ENCODE measurements at places on chromosomes 16 and 17.

- DNase-seq = no peak
Measured at GRCh38 chr17:38546396-38546795, 59.4 kb downstream of the SRCIN1 start.

DNA sequence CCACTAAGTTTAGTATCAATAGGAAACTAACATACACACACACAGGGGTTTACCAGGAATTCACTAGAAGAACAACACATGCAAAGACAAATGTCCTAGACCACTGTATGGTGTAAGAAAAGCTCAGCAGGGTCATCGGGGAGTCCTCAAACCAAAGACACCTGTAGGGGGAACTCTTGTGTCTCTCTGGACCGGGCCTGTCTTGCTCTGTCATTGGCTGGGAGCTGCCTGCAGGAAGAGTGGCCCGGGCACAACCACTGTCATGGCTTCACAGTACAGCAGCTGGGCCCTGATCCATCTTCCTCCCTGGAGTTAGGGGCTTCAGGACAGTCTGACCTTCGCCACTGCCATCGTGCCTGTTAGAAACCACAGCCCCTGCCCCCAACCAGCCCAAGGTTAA lies 263.6 kb upstream of the DYNLRB2 start:
- no peak for DNase-seq

GRCh38 chr17:48530887-48531272 lies at the start of gene HOXB1:
Gene HOXB1 (minus strand): TSS chr17:48531011. CDS start chr17:48530904, 107 bp downstream.
- no peak for DNase-seq

DNA sequence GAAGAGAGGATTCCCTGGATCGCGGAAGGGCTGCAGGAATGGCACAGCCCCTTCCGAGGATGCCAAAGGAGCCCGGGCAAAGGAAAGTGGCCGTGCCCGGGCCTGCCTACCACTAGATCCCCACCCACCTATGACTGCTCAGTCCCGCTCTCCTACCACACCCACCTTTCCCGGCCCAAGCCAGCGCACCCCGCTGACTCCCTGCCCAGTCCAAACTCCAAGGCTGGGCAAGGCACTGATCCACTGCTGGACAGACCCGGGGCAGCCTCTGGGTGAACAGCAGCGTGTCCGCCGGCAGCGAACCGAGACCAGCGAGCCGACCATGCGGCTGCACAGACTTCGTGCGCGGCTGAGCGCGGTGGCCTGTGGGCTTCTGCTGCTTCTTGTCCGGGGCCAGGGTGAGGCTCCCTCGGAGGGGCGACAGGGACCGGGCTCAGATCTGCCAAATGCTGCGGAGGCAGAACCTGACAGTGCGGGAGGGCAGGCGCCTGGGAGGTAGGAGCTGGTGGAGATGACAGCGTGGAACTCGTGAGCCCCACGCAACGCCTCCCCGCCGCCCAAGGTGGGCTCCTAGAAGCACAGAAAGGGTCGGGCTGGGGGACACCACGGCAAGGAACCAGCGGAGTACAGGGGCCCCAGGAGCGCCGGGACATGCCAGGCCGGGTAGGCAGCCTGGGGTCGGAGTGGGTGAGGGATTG lies at the start of gene CES2:
CES2 (plus strand) TSS at position 203 of the 698 bp plus-strand sequence; CDS start at position 323, 120 bp downstream.
- no peak for DNase-seq

- no peak for DNase-seq
Measured at GRCh38 chr17:80774643-80775281, 216.9 kb upstream of the CHMP6 start.

DNA sequence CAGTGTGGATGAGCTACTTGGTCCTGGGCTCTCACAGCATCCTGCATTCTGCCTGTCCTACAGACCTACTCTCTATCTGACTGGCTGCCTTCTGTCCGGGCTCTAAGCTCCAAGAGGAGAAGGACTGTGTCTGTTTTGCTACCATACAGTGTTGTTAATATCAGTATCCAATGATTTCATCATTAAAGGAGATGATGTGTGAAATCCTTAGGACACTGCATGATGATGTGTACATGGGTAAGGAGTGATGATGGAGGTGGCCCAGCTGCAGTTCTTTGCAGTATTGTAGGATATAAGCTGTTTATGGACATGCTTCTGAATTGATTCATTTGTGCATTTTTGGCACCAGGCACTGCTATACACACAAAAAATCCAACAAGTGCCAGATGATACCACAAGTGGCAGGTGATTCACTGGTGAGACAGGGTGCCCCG lies 536.9 kb upstream of the CDH11 start:
- no peak for DNase-seq

- DNase-seq = no peak
Measured at GRCh38 chr17:76151896-76152454, 10.9 kb upstream of the FOXJ1 start.

- DNase-seq = no peak
Measured at GRCh38 chr16:7182510-7183109, 150.0 kb upstream of the RBFOX1 start.

DNA sequence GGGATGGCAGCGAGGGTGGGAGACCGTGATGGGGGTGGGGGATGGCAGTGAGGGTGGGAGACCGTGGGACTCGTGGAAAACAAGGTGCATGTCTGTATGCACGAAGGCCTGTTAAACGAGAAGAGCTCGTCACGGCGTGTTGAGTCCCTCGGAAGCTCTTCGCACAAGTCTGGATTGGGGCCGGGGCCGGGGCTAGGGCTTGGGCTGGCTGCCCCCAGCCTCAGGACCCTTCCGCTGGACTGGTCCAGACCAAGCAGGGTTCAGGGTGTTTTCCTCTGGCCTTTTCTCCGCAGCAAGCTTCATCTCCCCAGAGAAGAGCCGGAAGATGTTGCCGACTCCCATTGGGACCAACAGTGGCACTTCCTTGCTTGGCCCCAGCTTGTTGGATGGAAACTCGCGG lies 7.7 kb upstream of the JPT2 start:
- DNase-seq = no peak

DNA sequence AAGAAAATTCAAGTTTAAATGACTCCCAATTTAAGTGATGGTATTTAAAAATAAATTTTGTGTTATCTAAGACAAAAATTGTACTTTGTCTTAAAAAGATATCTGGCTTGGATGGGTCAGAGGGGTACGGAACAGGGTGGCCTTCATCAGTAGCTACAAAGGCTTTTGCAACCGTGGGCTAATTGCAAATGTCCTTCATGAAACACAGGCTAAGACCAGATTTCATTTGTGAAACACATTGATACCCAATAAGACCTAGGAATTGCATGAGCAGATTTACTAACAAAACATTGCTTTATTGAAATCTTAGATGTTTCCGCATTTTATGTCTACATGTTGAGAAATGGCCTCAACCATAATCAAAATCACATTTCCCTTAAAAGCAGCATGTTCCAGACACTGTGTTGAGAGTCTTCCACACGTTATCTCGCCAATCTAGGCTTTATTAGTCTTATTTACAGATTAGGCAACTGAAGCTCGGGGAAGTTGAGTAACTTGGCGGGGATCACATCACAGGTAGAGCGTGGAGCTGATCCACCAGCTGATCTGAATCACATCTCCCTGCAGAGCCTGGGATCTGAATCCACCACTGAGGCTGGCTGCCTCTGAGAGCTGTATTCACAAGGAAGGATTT lies 21.8 kb downstream of the FBXO39 start:
- no peak for DNase-seq

- DNase-seq = peak; percentile 72
Measured at GRCh38 chr16:85491058-85491771, 121.9 kb upstream of the GSE1 start.

DNA sequence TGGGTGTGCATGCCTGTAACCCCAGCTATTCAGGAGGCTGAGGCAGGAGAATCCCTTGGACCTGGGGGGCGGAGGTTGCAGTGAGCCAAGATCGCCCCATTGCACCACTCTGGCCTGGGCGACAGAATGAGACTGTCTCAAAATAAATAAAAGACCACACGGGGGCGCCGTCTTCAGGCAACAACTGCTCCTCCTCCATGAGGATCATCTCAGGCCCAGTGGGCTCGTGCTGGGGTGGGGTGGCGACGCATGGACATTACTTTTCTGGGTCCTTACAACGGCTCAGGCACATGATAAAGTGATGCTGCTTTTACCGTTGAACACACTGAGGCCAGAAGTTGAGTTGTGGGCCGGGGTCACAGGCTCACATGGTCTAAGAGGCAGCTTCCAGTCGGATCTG lies 56.2 kb downstream of the PRMT7 start:
- DNase-seq = peak; percentile 50

DNA sequence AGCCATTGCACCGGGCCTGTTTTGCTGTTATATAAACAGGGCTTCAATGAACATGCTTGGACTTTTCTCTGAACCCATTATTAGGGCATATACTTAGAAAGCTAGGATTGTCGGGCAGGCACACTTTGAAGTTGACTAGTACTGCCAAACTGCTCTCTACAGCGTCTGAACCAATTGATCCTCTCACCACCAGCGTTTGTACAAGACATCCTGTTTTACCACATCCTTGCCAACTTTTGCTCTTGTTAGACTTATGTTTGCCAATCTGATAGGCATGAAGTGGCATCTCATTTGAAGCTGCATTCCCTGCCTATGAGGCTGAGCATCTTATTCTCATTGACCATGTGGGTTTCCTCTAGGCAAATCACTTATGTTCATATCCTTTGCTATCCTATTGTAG lies 7.4 kb upstream of the PPP1R9B start:
- DNase-seq = no peak

- no peak for DNase-seq
Measured at GRCh38 chr16:46826631-46827030, 4.3 kb downstream of the C16orf87 start.

DNA sequence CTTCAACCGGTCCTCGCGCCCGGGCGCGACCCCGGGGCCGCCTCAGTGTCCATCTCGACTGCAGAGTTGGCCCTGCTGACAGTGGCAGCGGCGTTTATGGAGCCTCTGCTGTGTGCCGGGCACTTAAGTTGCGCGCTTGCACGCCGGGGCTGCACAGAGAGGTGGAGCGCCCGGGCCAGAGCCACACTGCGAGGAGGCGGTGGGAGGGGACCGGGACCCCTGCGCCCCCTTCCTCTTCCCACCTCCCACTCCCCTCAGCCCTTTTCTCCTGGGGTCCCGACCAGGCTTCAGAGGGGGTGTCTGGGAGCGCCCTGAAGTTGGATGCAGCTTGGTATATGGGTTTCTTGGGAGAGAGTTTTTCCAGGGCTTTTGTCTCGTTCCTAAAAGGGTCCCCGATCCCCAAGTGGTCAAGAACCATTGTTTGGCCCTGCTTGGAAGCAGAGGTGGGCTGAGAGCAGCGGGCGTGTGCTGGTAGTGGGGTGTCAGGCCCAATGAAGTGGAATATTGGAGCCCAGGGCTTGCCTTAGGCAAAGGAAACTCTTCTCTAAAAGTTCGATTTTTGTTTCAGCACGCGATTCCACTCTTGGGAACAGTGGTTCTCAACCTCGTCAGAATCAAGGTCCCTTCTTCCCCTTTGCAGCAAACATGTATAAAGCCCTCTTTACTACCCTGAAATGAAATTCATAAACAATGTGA lies 605 bp downstream of the MRTFB start:
- DNase-seq = no peak

- DNase-seq = no peak
Measured at GRCh38 chr16:47612711-47613110, 151.6 kb downstream of the PHKB start.

DNA sequence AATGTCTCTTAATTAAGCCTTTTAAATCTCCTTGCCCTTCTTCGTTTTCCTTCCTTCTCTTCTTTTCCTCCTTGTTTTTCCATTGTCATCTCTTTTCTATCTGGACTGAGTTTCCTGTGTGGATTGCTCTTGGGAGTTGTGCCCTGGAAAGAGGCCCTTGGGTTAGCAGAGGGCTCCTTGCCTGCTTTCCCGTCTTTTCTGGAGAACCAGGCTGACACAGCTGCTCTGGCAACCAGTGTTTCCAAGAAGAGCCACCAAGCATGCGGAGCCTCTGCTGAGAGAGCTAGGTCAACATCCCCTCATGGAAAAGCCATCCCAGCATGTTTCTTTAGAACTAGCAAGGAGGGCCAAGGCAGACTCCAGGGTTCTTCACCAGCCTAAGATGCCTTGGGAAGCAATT lies 75.4 kb downstream of the HLF start:
- no peak for DNase-seq

DNA sequence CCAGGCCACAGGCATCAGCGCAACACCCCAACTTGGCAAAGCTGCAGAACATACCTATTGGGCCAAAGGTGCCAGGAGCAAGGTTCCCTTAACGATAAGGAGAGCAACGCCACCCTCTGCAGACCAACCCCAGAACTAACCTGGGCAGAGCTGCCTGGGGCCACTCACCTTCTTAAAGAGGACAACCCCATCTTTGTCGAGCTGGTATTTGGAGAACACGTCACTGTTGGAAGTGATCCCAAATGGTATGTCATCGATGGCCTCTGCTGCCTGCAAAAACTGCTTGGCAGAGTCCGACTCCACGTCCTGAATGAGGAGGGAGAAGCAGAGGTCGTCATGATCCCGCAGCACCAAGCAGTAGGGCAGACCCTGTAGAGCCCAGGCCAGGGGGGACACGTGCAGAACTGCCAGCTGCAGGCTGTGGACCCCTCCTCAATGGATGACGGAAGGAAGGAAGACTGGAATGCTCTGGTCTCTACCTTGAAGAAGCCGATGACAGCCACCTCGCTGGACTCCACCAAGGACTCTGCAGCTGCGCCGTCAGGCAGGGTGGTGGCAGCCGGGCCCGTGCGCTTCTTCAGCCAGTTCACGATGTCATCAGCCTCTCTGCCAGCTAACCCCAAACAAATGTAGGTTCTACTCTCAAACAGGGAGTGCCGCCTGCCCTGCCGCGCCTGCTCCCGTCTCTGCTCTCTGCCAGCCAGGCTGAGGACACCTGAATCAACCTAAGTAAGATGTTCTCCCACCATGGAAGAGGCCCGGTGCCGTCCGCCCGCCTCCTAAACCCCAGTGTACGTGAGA lies 5.2 kb downstream of the P4HB start:
- DNase-seq = no peak

DNA sequence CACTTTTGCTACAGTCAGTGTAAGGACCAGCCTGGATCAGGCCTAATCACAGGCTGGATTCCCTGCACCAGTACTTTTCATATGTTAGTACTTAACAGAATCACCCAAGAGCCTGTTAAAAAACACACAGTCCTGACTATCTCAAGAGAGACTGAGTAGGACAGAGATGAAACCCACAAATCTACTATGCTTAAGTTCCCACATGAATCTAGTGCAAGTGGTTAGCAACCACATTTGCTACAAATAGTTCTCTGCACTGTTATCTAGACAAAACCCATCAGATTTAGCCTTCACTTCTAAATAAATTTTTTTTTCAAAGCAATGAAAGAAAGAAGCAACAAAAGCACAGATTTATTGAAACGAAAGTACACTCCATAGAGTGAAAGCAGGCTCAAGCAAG lies 38.9 kb downstream of the SSH2 start:
- DNase-seq = no peak

Data from GM12892 (cell line).